ENCODE measurements at places on chromosomes 13 and 19.

GRCh38 chr19:50482271-50482855 lies 5.7 kb upstream of the GARIN5A start:
- DNase-seq = no peak

- no peak for DNase-seq
Measured at GRCh38 chr13:99614465-99614885, 113.2 kb downstream of the TM9SF2 start.

DNA sequence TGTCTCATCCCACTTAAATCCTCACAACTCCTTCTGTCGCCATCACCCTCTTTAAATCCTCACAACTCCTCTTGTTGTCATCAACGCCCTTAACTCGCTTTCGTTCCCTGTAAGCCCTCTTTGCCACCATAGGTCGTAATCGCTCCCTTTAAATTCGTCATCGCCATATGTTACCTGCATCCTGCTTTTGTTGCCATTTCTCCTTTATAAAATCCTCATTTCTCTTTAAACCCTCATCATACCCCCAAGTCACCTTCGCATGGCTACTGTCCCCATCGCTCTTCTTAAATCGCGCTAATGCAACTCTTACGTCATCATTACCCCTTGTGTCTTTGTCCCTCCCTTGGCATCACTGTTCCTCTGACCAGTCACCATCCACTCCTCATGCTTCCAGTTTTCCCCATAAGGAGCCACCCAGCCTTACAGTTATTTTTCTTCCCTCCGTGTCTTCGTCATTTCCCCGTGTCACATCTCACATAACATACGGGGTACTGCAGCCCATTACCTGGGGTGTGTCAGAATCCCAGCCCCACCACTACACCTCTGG lies 539 bp downstream of the PLD3 start:
- DNase-seq = no peak

DNA sequence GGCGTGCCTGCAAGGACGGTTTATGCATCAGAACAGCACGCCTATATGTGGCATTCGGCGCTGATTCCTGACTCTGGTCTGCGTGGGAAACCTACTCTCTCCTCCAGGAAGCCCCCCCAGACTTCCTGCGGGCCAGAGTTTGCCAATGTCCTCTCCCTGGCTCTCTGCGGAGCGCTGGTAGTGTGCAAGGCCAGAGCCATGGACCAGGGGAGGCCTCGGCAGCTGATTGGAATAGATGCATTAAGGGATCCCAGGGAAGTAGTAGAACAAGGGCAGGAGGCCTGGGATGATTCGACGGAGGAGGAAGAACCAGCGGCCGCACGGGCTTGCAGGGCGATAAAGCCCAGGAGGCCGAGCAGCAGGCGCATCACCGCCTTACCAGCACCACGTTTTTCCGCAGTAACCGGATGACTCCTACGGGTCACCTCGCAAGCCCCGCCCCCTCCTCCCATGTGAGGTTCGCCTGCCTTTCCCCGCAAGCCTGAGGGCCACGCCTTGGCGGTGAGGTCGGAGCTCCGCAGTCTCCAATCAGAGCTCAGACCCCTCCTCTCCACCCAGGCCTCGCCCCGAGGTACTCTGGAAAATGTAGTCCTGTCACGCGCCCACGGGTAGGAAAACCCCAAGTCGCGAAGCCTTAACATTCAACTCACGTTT lies 5.0 kb downstream of the CLEC11A start:
- DNase-seq = no peak

DNA sequence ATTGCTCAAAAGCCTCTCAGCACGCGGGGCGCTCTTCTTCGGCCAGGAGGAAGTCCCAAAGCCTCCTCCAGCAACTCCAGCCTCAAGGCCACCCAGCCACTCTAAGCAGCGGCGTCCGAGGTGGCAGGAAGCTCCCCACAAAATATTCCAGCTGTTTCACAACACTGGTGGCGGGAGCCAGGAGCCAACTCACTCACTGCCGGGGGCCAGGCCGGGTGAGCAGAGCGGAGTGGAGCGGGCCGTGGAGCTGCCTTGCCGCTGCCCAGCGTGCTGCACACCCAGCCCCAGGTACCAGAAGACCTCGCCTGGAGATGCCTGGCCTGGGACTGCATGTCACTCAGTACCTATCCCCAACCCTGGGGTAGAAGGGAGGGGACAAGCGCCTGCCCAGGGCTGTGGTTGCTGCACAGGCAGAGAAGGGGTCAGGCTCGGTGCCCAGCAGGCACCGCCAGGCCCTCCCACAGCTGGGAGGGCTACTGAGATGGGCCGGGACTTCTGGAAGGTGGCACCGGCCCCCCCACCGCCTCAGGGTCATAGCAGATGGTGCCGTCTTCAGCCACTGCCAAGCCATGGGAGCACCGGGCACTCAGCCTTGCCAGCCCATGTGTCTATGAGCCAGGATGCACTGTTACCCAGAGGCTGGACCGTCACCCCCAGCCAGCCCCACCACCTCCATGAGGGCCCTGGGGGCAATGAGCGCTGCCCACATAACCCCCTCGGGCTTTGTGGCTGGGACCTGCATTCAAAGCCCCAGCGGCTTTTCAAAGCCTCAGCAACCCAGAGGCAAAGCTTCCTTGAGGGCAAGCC lies 59.2 kb downstream of the MLLT1 start:
- no peak for DNase-seq
